Calu3 (cell line): ENCODE measurements at places on chromosomes 7 and 10. TPM values are rescaled to one million over a fixed set of nuclear protein-coding genes. Genes with fewer than 3 reads are reported as not detected.

GRCh38 chr7:148395990-148396716 is 194.4 kb upstream of the C7orf33 start:
- H3K27me3 ChIP-seq = peaks cover 22% of the 10 kb centered on the region
- no peak overlapping the region for H3K4me3 ChIP-seq
- no peak overlapping the region for H3K27ac ChIP-seq
- DNase-seq = no peak
- H3K4me1 ChIP-seq = no peaks in the 10 kb centered on the region

GRCh38 chr10:42768581-42769152 is 13.9 kb upstream of the BMS1 start:
- no peak overlapping the region for H3K4me3 ChIP-seq
- H3K27me3 ChIP-seq = no peaks in the 10 kb centered on the region
- H3K36me3 ChIP-seq = peaks cover 7% of the 10 kb centered on the region
- no peaks in the 10 kb centered on the region for H3K4me1 ChIP-seq
- H3K27ac ChIP-seq = no peak overlapping the region

GRCh38 chr7:38153515-38153914 is 24.5 kb upstream of the STARD3NL start:
- no peak for DNase-seq
- H3K4me1 ChIP-seq = no peaks in the 10 kb centered on the region
- H3K36me3 ChIP-seq = no peaks in the 10 kb centered on the region
- H3K4me3 ChIP-seq = no peak overlapping the region
- H3K27ac ChIP-seq = no peak overlapping the region
- no peaks in the 10 kb centered on the region for H3K27me3 ChIP-seq

- H3K36me3 ChIP-seq = no peaks in the 10 kb centered on the region
- DNase-seq = no peak
- no peak overlapping the region for H3K27ac ChIP-seq
- no peaks in the 10 kb centered on the region for H3K4me1 ChIP-seq
Observed at GRCh38 chr10:119373294-119374102, 166.1 kb downstream of the GRK5 start.

DNA sequence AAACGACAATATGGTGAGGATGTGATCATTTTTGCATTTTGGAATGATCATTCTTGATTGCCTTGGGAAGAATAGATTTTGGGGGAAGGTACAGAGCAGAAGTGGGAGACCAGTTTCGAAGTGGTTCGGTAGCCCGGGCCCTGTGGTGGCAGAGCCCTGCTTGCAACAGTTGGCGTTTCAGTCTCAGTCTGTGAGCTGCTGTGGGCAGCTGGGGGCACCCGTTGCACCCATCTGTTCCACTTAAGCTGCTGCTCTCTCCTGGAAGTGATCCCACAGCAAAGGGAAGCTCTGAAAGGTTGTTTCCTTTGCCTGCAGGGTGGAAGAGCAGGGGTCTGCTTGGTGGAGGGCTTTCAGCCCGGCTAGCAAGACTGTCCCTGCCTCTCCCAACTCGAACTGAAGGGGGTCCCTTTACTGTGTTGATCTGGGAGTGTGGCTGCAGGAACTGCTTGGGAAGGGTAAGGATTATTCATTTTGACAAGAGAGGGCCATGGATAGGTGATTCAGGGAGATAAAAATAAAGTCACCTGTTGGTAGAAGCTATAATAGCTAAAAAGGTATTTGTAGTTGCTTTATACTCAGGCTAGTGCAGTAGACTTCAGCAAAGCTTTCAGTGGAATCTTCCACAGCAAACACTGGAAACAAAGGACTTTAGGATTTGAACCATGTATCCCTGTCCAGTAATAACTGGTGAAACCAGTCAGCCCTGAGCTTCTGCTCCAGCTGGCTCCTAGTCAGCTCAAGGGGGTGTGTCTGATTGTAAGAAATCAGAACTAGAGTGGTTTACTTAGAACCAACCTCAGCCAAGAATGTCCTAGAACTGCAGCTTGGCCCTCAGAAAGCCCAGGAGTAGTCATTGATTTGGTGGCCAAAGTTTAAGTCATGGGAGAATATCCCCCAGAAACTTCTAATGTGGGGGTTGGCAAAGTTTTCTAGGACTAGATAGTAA is 53.1 kb upstream of the PDCD4 start:
- H3K4me3 ChIP-seq = no peak overlapping the region
- H3K4me1 ChIP-seq = peaks cover 10% of the 10 kb centered on the region
- H3K27ac ChIP-seq = no peak overlapping the region
- no peaks in the 10 kb centered on the region for H3K36me3 ChIP-seq
- no peaks in the 10 kb centered on the region for H3K27me3 ChIP-seq

DNA sequence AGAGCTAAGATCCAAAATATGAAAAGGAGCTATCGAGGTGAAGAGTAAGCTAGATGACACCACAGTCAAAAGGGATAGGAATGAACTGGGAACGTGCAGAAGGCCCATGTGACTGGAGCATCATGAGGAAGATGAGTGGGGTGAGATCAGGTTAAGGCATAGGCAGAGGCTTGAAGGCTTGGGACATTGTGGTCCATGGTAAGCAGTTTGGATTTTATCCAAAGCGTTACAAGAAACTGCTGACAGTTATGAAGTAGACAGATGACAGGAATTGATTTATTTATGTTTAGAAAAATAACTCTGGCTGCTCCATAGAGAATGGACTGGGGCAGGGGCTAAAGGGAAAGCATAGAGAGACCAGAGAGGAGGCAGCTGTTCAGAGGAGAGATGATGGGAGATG is 18.1 kb upstream of the PANK1 start:
- no peak overlapping the region for H3K27ac ChIP-seq
- no peak overlapping the region for H3K4me3 ChIP-seq
- no peaks in the 10 kb centered on the region for H3K4me1 ChIP-seq
- DNase-seq = no peak
- H3K27me3 ChIP-seq = no peaks in the 10 kb centered on the region
- no peaks in the 10 kb centered on the region for H3K36me3 ChIP-seq

- no peak overlapping the region for H3K4me3 ChIP-seq
- no peaks in the 10 kb centered on the region for H3K4me1 ChIP-seq
- H3K36me3 ChIP-seq = no peaks in the 10 kb centered on the region
- DNase-seq = no peak
Observed at GRCh38 chr10:89213191-89213808, 6.2 kb upstream of the CH25H start.

- no peak for DNase-seq
- H3K36me3 ChIP-seq = no peaks in the 10 kb centered on the region
- peaks cover 24% of the 10 kb centered on the region for H3K4me1 ChIP-seq
- no peak overlapping the region for H3K4me3 ChIP-seq
Observed at GRCh38 chr10:96691761-96692160, 28.6 kb downstream of the PIK3AP1 start.

GRCh38 chr10:120460186-120460585 is 3.2 kb downstream of the PLPP4 start:
- no peaks in the 10 kb centered on the region for H3K4me1 ChIP-seq
- no peak for DNase-seq
- H3K27ac ChIP-seq = no peak overlapping the region
- peaks cover 5% of the 10 kb centered on the region for H3K36me3 ChIP-seq

- no peaks in the 10 kb centered on the region for H3K27me3 ChIP-seq
- H3K27ac ChIP-seq = peak overlapping the region; percentile 28
- DNase-seq = peak; percentile 75
Observed at GRCh38 chr7:29035044-29035740, 77.1 kb upstream of the TRIL start.

The CCDC3 gene
- not detected in 2 replicates for total RNA-seq

The CDHR1 gene
- not detected in 2 replicates for total RNA-seq

The COX15 gene
- 35.3 and 41.0 TPM in 2 replicates for total RNA-seq

The ETV1 gene
- total RNA-seq = 44.4 and 45.9 TPM in 2 replicates

The LIPM gene
- total RNA-seq = not detected in 2 replicates

The ANKRD61 gene
- total RNA-seq = 0.47 and 0.59 TPM in 2 replicates

The RTKN2 gene
- total RNA-seq = 25.0 and 26.7 TPM in 2 replicates

The PPP1R9A gene
- total RNA-seq = 17.9 and 19.4 TPM in 2 replicates
